ENCODE measurements at places on chromosomes 16 and 17.

- no peak for DNase-seq
Measured at GRCh38 chr16:1346422-1347285, 5.0 kb downstream of the TSR3 start.

DNA sequence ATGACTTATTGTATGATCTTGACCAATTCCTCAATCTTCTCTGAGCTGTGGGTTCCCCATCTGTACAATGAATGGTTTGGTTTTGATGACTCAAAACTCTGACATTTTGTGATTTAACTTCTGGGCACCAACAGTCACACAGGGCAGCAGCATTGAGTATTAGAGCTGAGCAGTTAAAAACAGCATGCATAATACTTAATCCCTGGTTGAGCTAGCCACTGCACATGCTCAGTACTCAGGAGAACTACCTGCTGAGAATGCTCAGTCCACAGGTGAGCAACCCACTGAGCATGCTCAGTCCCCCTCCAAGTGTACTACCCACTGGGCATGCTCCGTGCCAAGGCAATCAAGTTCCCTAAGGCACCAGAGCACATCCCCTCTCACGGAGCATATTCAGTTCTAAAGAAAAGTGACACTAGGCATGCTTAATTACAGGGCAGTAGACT is 68.7 kb downstream of the AIPL1 start:
- no peak for DNase-seq

DNA sequence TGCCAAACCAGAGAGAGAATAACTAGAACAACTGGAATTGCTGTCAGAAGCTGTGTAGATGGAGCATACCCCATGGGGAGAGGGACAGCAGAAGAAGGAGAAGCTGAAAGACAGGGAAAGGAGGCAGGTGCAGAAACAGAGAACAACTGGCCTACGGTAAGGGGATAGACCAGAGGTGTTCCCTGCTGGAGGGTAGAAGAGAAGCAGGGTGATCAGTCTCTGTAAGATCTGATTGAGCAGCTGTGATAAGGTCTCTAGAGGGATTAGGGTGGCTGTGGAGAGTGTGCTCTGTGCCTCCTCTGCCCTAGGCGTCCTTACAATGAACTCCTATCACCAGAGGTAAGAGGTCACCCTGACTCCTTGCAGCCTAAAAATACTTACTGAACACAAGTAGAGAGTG is 30.4 kb upstream of the HS3ST3B1 start:
- no peak for DNase-seq

DNA sequence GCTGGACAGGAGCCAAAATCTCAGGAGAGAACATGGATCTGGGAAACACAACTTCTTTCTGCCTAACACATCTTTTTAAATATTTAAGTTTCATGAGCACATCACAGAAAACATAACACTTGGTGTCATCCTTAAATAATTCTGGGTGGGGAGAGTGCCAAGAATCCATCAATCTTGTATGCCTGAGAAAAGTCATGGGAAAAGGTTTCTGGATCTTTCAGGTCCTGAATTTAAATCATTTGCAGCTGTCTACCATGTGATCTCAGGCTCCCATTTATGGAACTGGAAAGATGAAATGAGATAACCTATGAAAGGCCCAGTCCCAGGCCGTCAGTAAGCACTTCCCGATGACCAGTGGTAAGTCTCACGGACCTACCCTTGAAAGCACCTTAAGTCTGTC is 15.1 kb downstream of the CDH11 start:
- no peak for DNase-seq

GRCh38 chr16:14289692-14290340 is 218.7 kb downstream of the MRTFB start:
- no peak for DNase-seq

DNA sequence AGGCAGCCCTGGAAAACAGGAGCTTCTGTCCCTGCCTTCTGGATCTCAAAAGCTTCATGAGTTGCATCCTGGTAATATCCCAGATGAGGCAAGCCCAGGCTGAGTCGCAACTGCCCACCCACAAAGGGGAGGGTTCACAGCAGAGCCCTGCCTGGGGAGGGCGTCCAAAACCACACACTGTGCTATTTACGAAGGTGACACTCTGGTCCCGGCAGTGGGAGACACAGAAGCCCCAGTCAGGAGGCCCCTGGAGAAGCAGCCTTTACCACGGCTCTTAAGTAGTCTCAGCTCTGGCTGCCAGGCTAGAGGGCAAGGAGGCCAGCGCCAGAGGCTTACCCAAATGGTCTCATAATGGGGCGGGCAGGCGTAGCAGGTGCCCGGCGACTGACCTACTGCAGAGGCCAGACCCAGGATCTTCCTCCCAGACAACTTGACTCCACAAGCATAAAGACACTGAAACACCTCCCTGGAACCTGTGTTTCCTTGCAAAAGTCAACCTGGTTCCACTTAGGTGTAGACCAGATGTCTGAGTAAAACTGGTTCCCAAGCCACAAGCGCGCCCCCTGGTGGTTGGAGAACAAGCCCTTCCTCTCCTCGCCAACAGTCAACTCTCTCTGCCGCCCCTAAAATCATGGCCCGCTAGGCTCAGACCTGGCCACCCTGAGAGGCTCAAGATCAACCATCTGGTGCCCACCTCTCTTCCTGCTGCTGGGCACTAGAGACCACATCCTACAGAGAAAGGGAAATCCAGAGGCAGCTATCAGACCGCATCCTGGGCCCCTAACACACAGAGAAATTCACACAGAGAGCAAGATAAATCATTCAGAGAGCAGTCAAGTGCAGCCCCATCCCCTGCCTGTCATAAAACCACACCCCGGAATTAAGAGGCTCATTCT is 5.2 kb downstream of the AXIN2 start:
- no peak for DNase-seq

GRCh38 chr16:86714166-86714565 is 135.8 kb downstream of the FOXL1 start:
- no peak for DNase-seq

- no peak for DNase-seq
Measured at GRCh38 chr16:27678955-27679354, 129.0 kb downstream of the KATNIP start.

DNA sequence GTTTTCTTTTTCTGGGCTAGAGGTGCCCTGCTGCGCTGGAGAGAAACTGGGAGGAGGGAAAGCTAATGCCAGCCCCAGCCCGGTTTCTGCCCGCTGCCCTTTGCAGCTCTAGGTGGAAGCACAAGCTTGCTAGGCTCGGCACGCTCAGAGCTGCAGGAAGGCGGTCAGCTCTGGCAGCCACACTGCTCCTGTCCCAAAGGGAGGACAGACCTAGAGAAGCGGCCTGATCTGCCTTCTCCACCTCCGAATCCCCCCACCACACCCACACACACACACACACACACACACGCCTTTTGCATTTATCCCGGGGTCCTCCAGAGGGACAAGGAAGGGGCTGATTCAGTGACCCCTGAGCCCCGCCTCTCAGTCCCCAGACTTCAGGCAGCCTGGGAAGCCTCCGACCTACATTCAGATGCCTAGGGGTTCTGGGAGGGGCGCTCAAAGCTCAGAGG is 418.1 kb downstream of the SOX9 start:
- DNase-seq, result no peak

GRCh38 chr17:16273499-16273898 is 56.5 kb downstream of the PIGL start:
- no peak for DNase-seq

DNA sequence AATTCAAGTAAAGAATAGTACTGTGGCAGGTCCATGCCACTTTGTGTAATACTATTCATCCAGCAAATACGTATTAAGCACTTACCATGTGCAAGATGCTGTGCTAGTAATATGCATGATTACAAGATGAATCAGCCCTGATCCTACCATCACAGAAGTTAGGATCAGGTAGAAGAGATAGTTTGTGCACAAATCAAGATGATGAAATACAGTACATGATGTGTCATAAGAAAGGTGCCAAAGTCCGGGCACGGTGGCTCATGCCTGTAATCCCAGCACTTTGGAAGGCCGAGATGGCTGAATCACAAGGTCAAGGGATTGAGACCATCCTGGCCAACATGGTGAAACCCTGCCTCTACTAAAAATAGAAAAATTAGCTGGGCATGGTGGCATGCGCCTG is 10.9 kb downstream of the COG4 start:
- DNase-seq, result no peak

DNA sequence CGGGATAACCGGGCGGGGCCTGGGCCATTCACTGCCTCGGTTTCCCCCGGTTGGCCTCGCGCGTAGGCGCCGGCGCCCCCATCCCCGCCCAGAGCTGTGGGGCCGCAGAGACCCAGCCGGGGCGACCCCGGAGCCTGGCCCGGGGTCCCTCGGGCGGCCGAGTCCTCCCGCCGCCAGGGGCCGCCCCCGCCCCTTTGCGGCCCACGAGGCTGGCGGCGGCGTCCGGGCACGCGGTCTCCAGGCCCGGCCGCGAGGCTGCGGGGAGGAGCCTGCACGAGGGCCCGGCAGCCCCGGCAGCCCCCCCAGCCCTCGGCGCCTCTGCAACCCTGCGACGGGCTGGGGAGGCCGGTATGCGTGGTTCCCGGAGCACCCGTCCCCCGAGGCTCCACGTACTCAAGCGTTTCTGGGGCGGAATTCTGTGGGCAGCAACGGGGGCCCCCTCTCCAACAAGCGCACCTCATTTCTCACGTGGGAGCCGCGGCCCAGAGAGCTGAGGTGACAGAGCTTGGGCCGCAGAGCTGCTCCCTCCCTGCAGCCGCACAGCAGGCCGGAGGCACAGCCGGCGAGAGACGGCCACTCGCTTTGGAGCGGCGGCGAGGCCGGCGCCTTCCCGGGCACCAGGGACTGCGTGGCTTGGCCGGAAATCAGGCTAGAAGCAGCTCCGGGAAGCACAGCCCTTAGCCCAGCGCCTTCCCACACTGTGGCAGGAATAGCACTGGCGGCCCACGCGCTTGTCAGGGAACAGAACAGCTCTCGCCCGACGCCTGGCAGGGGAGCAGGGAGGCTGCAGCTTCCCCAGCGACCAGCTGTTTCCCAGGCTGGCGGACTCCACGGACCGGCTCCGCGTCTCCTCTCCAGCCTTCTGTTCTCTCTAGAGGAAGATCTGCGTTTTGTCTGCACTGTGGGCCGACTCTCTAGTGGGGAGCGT is 867 bp upstream of the LIMD2 start:
- no peak for DNase-seq

GRCh38 chr16:7763111-7763510 is 430.5 kb downstream of the RBFOX1 start:
- no peak for DNase-seq

DNA sequence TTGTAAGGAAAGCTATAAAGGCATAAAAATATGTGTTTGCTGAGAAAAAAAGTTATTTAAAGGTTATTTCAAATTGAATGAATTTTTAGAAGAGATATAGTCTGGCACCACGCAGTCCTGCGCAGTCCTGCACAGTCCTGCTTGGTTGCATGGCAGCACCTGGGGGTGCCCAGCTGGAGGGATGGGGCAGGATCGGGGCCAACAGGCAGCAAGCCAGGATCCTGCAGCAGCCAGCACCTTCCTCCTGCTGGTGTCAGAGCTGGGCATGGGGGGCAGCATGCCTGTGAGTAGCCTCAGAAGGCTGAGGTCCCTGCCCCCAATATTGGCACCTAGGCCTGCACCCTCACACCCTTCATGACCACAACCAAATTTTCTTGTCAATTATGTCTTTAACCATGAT is 46.0 kb downstream of the GLG1 start:
- no peak for DNase-seq

DNA sequence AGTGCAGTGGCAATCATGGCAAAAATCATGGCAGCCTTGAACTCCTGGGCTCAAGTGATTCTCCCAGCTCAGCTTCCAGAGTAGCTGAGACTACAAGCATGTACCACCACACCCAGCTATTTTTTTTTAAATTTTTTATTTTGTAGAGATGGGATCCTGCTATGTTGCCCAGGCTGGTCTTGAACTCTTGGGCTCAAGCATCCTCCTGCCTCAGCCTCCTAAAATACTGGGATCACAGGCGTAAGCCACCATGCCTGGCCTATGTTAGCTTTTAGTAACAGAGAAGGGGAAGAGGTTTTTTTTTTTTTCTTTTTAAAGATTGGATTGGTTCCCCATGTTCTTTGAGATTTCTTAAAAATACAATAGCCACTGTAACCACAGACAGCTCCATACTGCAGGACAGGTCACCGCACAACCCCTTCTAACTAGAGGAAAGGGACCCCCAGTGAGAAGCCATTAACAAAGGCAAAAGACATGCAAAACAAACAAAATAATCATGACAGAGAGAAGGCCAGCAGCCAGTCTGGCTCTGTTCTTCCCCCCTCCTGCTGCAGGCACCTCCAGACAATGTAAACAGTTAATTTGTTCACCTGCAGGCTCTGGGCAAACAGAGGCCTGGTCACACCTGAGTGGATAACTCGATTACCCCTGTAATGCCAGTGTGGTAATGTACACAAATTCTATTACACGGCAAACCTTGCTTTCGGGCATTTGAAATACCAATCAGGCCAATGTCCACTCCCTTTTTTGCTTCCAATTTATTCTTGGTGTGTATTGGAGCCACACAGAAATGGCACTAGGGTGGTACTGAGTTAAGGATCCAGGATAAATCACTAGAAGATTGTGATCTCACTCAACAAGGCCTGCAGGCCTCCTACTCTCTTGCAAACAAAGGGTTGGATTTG is 52.9 kb downstream of the SNX11 start:
- DNase-seq, result no peak

- DNase-seq, result no peak
Measured at GRCh38 chr16:23270654-23271053, 31.4 kb upstream of the SCNN1B start.

DNA sequence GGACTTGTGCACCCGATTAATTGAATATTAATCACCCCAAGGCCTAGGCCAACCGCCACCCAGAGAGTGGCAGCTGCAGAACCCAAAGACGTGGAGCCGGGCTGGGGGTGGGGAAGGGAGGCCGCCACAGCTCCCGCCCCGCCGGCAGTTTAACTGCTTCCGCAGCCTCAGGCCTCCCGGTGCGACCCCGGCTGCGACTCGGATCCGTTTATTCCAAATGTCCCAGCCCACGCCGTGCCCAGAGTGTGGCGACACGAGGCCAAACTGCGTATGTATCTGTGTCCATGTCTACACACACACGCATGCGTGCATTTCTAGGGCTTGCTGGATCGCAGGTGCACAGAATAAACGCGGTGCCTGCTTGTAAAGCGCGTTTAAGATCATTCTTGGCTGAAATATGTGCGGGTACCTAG is 802 bp upstream of the TOB1 start:
- no peak for DNase-seq

DNA sequence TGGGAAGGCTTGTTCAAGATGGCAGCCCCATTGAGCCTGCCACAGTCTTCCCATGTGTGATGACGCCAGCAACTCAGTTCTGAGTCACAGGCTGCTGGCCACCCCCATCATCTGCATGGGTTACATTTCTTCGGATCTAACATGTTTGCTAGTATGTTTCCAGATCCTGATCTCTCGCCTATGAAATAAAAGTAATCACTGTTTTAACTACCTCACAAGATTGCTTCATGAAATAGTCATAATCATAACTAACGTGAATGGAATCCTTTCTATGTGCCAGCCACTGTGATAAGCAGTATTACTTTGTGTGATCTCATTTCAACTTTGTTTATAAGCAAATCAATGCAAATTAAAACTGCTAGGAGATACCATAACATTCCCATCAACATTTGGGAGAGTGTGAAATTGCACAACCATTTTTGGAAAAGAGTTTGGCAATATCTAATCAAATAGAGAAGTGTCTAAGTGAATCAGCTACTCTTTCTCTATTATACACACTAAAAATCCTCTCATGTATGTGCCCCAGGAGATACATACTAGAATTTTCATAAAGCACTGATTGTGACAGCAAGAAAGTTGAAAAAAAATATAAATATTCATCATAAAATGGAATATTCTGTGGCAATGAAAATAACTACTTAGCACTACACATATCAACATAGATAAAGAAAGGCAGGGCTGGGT is 300.2 kb upstream of the IRX5 start:
- DNase-seq, result no peak
